Myocyte (in vitro differentiated cells): ENCODE measurements at places on chromosomes 13 and 19. TPM values are rescaled to one million over a fixed set of nuclear protein-coding genes. Genes with fewer than 3 reads are reported as not detected.

ADGRE3 gene
- not detected in 2 replicates for total RNA-seq

CGB8 gene
- total RNA-seq: not detected in 2 replicates

ZNF844 gene
- 3.1 and 4.0 TPM in 2 replicates for total RNA-seq

SMIM17 gene
- 0.48 and 0.78 TPM in 2 replicates for total RNA-seq

KRTDAP gene
- not detected in 2 replicates for total RNA-seq

C13orf46 gene
- total RNA-seq: not detected in 2 replicates

UBAC2 gene
- 77.2 and 82.3 TPM in 2 replicates for total RNA-seq

CAMSAP3 gene
- not detected in 2 replicates for total RNA-seq

ZNF578 gene
- 2.2 and 4.7 TPM in 2 replicates for total RNA-seq

EXOC3L2 gene
- not detected in 2 replicates for total RNA-seq

ZNF329 gene
- 11.2 and 13.2 TPM in 2 replicates for total RNA-seq

OR4F17 gene
- total RNA-seq: not detected in 2 replicates

TPTE2 gene
- not detected in 2 replicates for total RNA-seq

FFAR3 gene
- not detected in 2 replicates for total RNA-seq

C13orf42 gene
- total RNA-seq: not detected in 2 replicates
